Ovary (tissue), 10 donors: ENCODE measurements at places on chromosomes 7 and 10. TPM values are rescaled to one million over a fixed set of nuclear protein-coding genes. Genes with fewer than 3 reads are reported as not detected.

DNA sequence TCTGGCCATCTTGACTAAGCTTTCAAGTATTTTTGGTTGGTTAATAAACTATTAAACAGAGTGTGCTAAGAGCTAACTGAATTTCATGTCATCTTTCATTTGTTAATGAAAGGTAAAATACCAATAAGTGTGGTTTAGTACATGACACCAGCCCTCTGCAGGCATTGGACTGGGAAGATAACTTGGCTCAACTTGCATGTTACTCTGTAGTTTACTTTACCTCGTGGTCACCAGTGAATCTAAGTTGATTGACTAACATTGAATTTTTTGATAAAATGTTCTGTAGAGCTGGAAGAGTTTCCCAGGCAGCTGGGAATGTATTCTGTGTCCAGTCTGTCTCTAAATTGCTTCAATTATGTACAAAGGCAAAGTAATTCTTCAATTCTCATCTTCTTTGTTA is 49.9 kb downstream of the ASB4 start:
- no peak overlapping the region for H3K27ac ChIP-seq
- H3K27me3 ChIP-seq: no peaks in the 10 kb centered on the region
- no peak overlapping the region for H3K4me3 ChIP-seq
- no peaks in the 10 kb centered on the region for H3K36me3 ChIP-seq
- no peak for DNase-seq

- H3K27ac ChIP-seq: no peak overlapping the region
- H3K27me3 ChIP-seq: no peaks in the 10 kb centered on the region
- DNase-seq: no peak
- no peaks in the 10 kb centered on the region for H3K4me1 ChIP-seq
- no peaks in the 10 kb centered on the region for H3K36me3 ChIP-seq
Observed at GRCh38 chr7:43166686-43167085, 54.2 kb downstream of the HECW1 start.

DNA sequence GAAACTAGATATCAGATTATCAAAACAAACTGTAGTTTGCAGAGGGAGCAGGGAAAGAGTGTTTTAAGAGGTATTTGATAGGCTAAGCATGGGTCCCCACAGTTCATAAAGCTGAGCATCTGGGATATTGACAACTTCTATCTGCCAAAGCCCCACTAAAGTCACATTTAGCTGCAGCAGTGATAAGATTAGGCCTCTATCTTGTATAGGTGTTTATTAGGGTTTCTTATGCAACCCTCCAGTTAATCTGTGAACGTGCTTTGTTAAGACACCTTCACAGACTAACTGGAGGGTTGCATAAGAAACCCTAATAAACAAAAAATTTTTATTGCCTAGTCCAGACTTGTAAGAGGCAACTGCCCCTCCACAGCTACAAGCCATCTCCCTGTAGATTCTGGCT is 78.0 kb downstream of the CYP51A1 start:
- H3K4me3 ChIP-seq: no peak overlapping the region
- peak overlapping the region; percentile 10 for H3K27ac ChIP-seq
- no peak for DNase-seq
- H3K36me3 ChIP-seq: no peaks in the 10 kb centered on the region
- no peaks in the 10 kb centered on the region for H3K27me3 ChIP-seq
- peaks cover 4% of the 10 kb centered on the region for H3K4me1 ChIP-seq

GRCh38 chr10:48417374-48417773 is 110.9 kb downstream of the MAPK8 start:
- H3K4me1 ChIP-seq: no peaks in the 10 kb centered on the region
- no peaks in the 10 kb centered on the region for H3K27me3 ChIP-seq
- H3K36me3 ChIP-seq: no peaks in the 10 kb centered on the region
- H3K27ac ChIP-seq: no peak overlapping the region
- DNase-seq: no peak
- no peak overlapping the region for H3K4me3 ChIP-seq

DNA sequence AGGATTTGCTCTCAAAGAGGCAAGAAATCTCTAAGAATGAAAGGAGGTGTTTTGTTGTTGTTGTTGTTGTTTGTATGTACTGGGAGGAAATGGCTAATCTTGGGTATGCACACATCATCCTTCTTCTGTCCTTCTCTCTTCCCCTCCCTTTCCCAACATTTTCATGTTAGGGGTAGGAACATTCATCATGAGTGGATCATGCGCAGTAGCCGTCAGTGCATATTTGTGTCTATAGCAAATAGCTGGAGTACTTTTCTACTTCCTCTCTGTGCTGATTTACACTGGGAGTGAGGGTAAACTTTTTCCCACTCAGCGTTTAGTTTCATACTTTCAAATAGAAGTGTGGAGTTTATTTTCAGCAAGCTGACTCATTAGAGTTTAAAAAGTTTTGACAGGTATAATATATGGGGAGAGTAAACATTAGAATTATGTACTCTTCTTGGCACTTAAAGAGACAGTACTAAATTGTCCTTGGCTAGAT is 80.5 kb upstream of the PRKG1 start:
- no peaks in the 10 kb centered on the region for H3K36me3 ChIP-seq
- no peak overlapping the region for H3K27ac ChIP-seq
- peak overlapping the region; percentile 25 for H3K4me3 ChIP-seq
- H3K4me1 ChIP-seq: peaks cover 2% of the 10 kb centered on the region
- no peak for DNase-seq
- H3K27me3 ChIP-seq: no peaks in the 10 kb centered on the region

- H3K36me3 ChIP-seq: no peaks in the 10 kb centered on the region
- H3K4me1 ChIP-seq: peaks cover 3% of the 10 kb centered on the region
- DNase-seq: no peak
- no peak overlapping the region for H3K27ac ChIP-seq
Observed at GRCh38 chr10:15325944-15326284, 45.2 kb downstream of the FAM171A1 start.

DNA sequence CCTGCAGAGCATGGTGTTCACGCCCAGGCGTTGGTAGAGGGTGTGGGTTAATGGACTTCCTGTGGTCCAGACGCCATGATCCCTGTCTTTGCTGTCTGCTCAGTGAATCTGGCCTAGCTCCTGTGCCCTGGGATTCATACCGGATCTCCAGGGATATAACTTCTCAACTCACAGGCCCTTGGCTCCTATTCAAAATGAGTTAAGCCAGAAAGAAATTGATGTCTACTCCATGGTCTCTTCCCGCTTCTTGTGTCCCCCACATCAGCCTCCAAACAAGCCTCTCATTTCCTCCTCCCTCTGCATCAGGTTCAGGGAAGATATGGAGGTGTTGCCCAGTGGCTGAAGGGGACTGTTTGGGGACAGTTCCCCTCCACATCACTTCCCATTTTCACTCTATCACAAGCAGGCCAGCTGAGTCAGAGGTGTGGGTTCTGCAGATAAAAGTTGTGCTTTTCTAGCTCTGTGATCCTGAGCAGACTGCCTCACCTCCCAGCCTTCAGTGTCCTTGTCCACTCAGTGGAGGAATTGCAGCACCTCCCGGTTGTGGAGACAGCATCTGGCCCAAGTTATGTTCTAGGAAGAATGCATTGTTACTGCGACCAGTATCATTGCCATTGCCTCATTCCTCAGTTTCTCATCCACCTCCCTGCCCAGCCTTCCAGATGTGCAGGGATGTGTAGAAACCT is 22.5 kb downstream of the AKR1E2 start:
- peaks cover 1% of the 10 kb centered on the region for H3K4me1 ChIP-seq
- H3K4me3 ChIP-seq: no peak overlapping the region
- no peaks in the 10 kb centered on the region for H3K27me3 ChIP-seq
- no peak for DNase-seq

DNA sequence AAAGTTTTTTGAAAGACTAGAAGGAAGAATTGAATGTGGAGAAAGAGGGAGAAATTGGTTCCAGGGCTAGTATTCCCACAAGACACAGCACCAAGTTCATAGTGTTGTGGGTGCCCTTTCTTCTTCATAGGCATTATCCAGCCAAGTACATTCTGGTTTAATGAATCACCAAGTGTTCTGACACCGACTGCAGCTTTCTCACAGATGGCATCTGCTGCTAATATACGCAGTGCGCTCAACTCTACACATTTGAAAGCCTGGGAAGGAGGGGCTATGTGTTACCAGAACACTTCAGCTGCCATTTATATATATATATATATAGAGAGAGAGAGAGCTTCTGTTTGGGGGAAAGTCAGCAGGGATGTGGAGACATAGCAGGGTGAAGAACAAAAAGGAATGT is 1168.4 kb downstream of the GATA3 start:
- DNase-seq: no peak
- no peaks in the 10 kb centered on the region for H3K4me1 ChIP-seq
- no peaks in the 10 kb centered on the region for H3K36me3 ChIP-seq
- H3K4me3 ChIP-seq: no peak overlapping the region
- no peaks in the 10 kb centered on the region for H3K27me3 ChIP-seq

- no peak overlapping the region for H3K4me3 ChIP-seq
- no peaks in the 10 kb centered on the region for H3K36me3 ChIP-seq
- no peaks in the 10 kb centered on the region for H3K27me3 ChIP-seq
- H3K27ac ChIP-seq: no peak overlapping the region
- H3K4me1 ChIP-seq: peaks cover 7% of the 10 kb centered on the region
Observed at GRCh38 chr10:77962350-77963146, 36.0 kb upstream of the DLG5 start.

DNA sequence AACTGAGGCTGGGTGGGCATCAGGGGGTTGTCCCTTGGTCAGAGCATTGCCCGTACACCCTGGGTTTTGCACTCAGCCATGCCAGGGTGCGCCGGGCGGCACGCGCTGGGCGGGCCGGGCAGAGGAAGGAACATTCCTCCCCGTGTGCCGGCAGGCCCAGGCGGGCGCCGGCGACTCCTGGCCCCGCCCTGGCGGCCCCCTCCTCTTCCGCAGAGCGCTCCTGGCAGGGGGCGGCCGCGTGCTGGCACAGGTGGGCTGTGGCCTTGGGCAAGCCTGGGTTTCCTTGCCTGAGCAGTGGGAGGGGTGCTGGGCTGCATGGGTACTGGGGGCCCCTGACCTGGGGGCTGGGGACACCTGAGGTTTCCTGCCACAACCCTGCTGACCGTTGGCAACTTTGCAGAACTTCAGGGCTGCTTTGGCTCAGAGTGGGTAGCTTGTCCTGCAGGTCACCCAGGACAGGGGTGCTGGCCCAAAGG is 3.9 kb downstream of the LFNG start:
- no peak overlapping the region for H3K27ac ChIP-seq
- DNase-seq: no peak
- H3K27me3 ChIP-seq: no peaks in the 10 kb centered on the region
- no peak overlapping the region for H3K4me3 ChIP-seq

- H3K4me3 ChIP-seq: no peak overlapping the region
- no peak overlapping the region for H3K27ac ChIP-seq
- no peak for DNase-seq
- H3K27me3 ChIP-seq: no peaks in the 10 kb centered on the region
- no peaks in the 10 kb centered on the region for H3K36me3 ChIP-seq
Observed at GRCh38 chr7:117278040-117278439, 44.8 kb downstream of the WNT2 start.

- H3K36me3 ChIP-seq: no peaks in the 10 kb centered on the region
- H3K4me3 ChIP-seq: no peak overlapping the region
- peaks cover 1% of the 10 kb centered on the region for H3K4me1 ChIP-seq
- H3K27me3 ChIP-seq: no peaks in the 10 kb centered on the region
- no peak for DNase-seq
- H3K27ac ChIP-seq: no peak overlapping the region
Observed at GRCh38 chr10:14736600-14737081, 38.1 kb downstream of the FAM107B start.

GRCh38 chr7:31633894-31634494 is 53.0 kb upstream of the PPP1R17 start:
- no peaks in the 10 kb centered on the region for H3K36me3 ChIP-seq
- no peaks in the 10 kb centered on the region for H3K27me3 ChIP-seq
- no peak overlapping the region for H3K4me3 ChIP-seq
- H3K27ac ChIP-seq: no peak overlapping the region
- no peak for DNase-seq

GRCh38 chr7:98470485-98471240 is 69.8 kb upstream of the BAIAP2L1 start:
- H3K4me3 ChIP-seq: no peak overlapping the region
- no peaks in the 10 kb centered on the region for H3K36me3 ChIP-seq
- H3K27me3 ChIP-seq: no peaks in the 10 kb centered on the region
- H3K27ac ChIP-seq: no peak overlapping the region
- no peak for DNase-seq

- H3K4me3 ChIP-seq: no peak overlapping the region
- H3K4me1 ChIP-seq: no peaks in the 10 kb centered on the region
- H3K27ac ChIP-seq: no peak overlapping the region
Observed at GRCh38 chr10:84603971-84604370, 275.6 kb downstream of the CCSER2 start.

DNA sequence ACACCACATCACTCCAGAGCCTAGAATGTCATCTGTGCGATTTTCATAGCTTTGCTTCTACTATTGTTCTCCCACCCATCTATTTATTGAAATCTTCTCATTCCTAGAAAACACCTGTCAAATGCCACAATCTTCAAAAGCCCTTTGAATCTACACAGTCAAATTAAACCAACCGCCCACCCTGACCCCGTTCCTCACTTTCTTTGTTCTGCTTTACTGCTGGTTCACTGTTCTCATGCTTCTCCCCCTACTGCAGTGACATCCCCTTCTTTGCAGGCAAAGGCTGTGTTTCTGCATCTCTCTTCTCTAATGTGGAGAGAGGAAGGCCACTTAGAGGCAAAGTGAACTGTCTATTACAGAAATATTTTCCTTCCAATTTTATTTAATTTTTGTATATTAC is 152.4 kb upstream of the NEBL start:
- no peak for DNase-seq
- no peaks in the 10 kb centered on the region for H3K36me3 ChIP-seq
- H3K27me3 ChIP-seq: no peaks in the 10 kb centered on the region
- no peaks in the 10 kb centered on the region for H3K4me1 ChIP-seq
- H3K27ac ChIP-seq: no peak overlapping the region

- H3K27ac ChIP-seq: no peak overlapping the region
- DNase-seq: no peak
- H3K27me3 ChIP-seq: no peaks in the 10 kb centered on the region
Observed at GRCh38 chr7:7607010-7607409, 33.5 kb upstream of the UMAD1 start.

DNA sequence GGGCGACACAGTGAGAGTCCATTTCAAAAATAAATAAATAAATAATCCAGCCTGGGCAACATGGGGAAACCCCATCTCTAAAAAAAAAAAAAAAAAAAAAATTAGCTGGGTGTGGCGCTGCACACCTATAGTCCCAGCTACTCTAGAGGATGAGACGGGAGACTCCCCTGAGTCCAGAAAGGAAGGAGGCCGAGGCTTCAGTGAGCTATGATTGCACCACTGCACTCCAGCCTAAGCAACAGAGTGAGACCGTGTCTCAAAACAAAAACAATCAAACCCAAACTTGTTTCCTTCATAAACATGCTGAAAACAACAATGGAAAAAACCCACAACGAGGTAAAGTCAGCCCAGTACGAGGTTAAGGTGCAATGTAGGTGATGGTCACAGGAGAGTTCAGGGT is 1.2 kb downstream of the COX19 start:
- H3K27me3 ChIP-seq: no peaks in the 10 kb centered on the region
- no peaks in the 10 kb centered on the region for H3K36me3 ChIP-seq
- H3K27ac ChIP-seq: no peak overlapping the region
- H3K4me1 ChIP-seq: peaks cover 19% of the 10 kb centered on the region
- peak overlapping the region; percentile 100 for H3K4me3 ChIP-seq
- DNase-seq: no peak

GRCh38 chr7:120735791-120736190 is 122.2 kb downstream of the TSPAN12 start:
- no peak overlapping the region for H3K27ac ChIP-seq
- no peaks in the 10 kb centered on the region for H3K4me1 ChIP-seq

Gene MPP7
- 7.5 TPM for polyA plus RNA-seq

Gene METTL27
- not detected for polyA plus RNA-seq

Gene MLXIPL
- polyA plus RNA-seq: 0.71 TPM

Gene EVX1
- not detected for polyA plus RNA-seq

Gene ZNF365
- 0.16 TPM for polyA plus RNA-seq

Gene SLC16A9
- polyA plus RNA-seq: 40.0 TPM

Gene UCMA
- polyA plus RNA-seq: not detected

Gene SAP25
- 4.0 TPM for polyA plus RNA-seq

Gene ASZ1
- not detected for polyA plus RNA-seq

Gene PPP3CB
- polyA plus RNA-seq: 78.2 TPM

Gene SLC25A13
- 29.9 TPM for polyA plus RNA-seq

Gene BTBD16
- polyA plus RNA-seq: not detected

Gene LUC7L2
- 87.2 TPM for polyA plus RNA-seq
